Activated CD4-positive, CD25-positive, alpha-beta regulatory T cell (primary cell): ENCODE measurements at places on chromosomes 3 and 15.

DNA sequence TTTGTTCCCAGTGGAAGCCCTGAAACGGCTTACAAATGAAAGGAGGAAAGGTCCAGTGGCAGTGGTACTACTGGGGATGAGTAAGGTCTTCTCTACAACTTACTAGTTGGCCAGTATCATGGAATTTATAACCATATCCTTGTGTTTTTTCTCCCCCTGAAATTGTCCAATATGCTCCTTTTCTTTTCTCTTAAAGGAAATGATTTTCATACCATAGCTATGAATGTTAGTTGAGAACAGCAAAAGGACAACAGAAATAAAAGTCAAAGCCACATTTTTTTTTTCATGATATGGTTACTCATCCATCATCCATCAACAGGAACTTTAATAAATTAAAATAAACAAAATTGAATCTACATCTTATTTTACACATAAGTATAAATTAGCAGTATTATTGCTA lies 450.4 kb downstream of the MFSD1 start:
- DNase-seq = no peak

GRCh38 chr15:64686130-64686735 lies 89.2 kb downstream of the RBPMS2 start:
- DNase-seq = no peak

DNA sequence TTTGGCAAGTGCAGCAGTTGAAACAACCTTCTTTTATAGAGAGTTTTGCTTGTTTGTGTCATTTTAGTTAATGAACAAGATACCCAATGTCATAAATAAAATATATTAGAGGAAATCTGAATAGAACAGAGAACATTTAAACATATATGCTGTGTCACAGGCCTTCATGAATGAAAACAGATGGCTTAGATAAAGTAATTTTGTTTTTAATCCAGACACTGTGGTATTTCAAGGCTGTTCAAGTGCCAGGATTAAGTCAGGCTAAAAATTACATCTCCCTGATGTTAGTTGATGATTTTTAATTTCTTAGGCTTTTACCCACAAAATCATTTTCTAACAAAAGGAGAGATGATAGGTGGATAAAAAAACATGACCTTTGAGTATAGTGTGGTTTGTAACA lies 4.9 kb upstream of the ACKR4 start:
- DNase-seq = no peak

DNA sequence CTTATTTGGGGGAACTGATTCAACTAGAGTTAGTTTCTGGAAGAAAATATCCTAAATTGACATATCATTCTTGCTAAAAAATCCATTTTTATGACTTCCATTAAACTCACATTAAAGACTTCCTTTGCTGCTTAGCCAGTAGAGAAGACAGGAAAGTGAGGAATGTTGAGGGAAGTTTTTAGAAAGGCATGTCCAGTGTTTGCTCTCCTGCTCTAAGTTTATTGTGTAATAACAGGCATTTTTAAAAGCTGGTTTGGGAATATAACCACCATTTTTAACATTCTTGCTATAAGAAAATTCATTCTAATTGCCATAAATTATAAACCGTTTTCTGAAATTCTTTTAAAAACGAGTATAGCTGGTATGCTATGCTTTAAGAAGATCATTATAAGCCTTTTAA lies 428.0 kb downstream of the RAP2B start:
- no peak for DNase-seq

DNA sequence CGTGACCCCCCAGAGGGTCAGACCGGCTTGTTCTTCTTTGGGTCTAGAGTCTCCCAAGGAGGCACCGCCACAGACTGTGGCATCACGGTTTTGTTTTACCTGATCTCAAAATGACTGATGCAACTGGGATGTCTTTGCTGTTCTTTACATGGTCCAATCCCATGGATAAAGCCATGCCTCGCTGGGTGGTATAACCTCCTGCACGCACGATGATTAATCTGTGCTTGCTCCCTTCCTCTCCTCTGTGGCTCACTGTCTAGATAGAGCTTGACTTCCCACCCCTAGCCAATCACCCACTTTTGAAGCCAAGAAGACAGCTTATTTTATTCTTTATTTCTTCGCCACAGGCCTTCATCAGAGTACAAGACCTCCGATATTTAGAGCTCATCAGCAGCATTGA lies 36.6 kb upstream of the RHO start:
- no peak for DNase-seq
